ENCODE measurements at places on chromosomes 7 and 10.

GRCh38 chr7:50980411-50980810 lies 197.7 kb upstream of the GRB10 start:
- DNase-seq = no peak
- H3K27me3 ChIP-seq = peaks cover 2% of the 10 kb centered on the region
- no peak overlapping the region for H3K27ac ChIP-seq
- H3K4me3 ChIP-seq = no peak overlapping the region
- H3K4me1 ChIP-seq = no peaks in the 10 kb centered on the region
- no peaks in the 10 kb centered on the region for H3K36me3 ChIP-seq

- peak overlapping the region; percentile 64 for H3K4me3 ChIP-seq
- H3K27me3 ChIP-seq = no peaks in the 10 kb centered on the region
- no peak for DNase-seq
- peaks cover 39% of the 10 kb centered on the region for H3K36me3 ChIP-seq
- peaks cover 28% of the 10 kb centered on the region for H3K4me1 ChIP-seq
These were observed 32.5 kb downstream of the ARID5B start for GRCh38 chr10:61933859-61934555.

DNA sequence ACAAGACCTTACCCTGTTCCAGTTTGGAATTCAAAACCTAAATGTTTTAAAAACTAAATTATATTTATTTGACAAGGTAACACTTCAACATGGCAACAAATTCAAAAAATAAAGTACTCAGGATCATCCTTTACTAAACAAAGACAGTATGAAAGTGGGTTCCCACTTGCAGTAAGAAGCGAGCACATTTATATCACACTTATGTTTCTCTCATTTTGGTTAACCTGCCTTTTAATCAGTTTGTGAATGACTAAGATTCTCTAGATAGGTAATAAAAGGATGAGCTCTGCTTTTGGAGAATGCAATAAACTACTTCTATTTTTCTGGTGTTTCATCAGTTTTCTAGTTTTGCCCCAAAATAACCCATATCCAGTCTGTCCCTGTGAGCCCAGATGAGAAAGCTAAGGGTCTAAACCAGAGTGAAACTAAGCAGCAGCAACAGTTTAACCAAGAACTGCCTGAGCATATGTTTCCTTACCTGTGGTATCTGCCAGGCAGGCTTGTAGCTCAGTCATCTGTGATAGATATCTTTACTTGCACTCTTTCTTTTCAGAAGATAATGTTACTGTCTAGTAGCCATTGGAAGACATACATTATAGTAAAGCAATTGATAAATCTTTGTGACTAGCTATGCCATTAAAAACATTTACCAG lies 64.1 kb downstream of the ABLIM1 start:
- DNase-seq = no peak
- H3K27me3 ChIP-seq = no peaks in the 10 kb centered on the region
- H3K4me3 ChIP-seq = no peak overlapping the region
- H3K27ac ChIP-seq = no peak overlapping the region
- peaks cover 20% of the 10 kb centered on the region for H3K36me3 ChIP-seq
- H3K4me1 ChIP-seq = no peaks in the 10 kb centered on the region

GRCh38 chr10:104735757-104736391 lies 94.8 kb downstream of the SORCS3 start:
- peaks cover 53% of the 10 kb centered on the region for H3K27me3 ChIP-seq
- peaks cover 25% of the 10 kb centered on the region for H3K4me1 ChIP-seq
- H3K36me3 ChIP-seq = no peaks in the 10 kb centered on the region
- H3K27ac ChIP-seq = peak overlapping the region; percentile 5
- no peak for DNase-seq
- peak overlapping the region; percentile 71 for H3K4me3 ChIP-seq

- H3K4me1 ChIP-seq = peaks cover 38% of the 10 kb centered on the region
- peak within 1 kb of the TSS; percentile 89 for H3K4me3 ChIP-seq
- no peak for DNase-seq
- H3K27ac ChIP-seq = peak within 1 kb of the TSS; percentile 90
- peaks cover 29% of the 10 kb centered on the region for H3K27me3 ChIP-seq
These were observed at the start of gene CUX1 for GRCh38 chr7:101817471-101818286. Gene CUX1 (plus strand): TSS chr7:101817626. CDS start chr7:101817640, 14 bp downstream.

GRCh38 chr10:78248651-78249464 lies 215.2 kb downstream of the RPS24 start:
- no peaks in the 10 kb centered on the region for H3K27me3 ChIP-seq
- H3K27ac ChIP-seq = no peak overlapping the region
- H3K4me1 ChIP-seq = peaks cover 13% of the 10 kb centered on the region
- DNase-seq = no peak
- no peak overlapping the region for H3K4me3 ChIP-seq

GRCh38 chr7:75977743-75978142 lies 16.7 kb downstream of the TMEM120A start:
- H3K4me1 ChIP-seq = no peaks in the 10 kb centered on the region
- no peaks in the 10 kb centered on the region for H3K27me3 ChIP-seq
- H3K27ac ChIP-seq = no peak overlapping the region
- no peaks in the 10 kb centered on the region for H3K36me3 ChIP-seq

GRCh38 chr7:28075674-28076358 lies 104.8 kb downstream of the JAZF1 start:
- no peak for DNase-seq
- no peak overlapping the region for H3K27ac ChIP-seq
- no peaks in the 10 kb centered on the region for H3K36me3 ChIP-seq
- no peak overlapping the region for H3K4me3 ChIP-seq
- no peaks in the 10 kb centered on the region for H3K27me3 ChIP-seq

- H3K4me1 ChIP-seq = peaks cover 14% of the 10 kb centered on the region
- peak; percentile 65 for DNase-seq
- H3K4me3 ChIP-seq = no peak overlapping the region
These were observed 312.6 kb downstream of the WDR37 start for GRCh38 chr10:1368842-1369171.

GRCh38 chr10:88565072-88565471 lies 18.0 kb downstream of the RNLS start:
- no peak overlapping the region for H3K4me3 ChIP-seq
- H3K27ac ChIP-seq = no peak overlapping the region
- DNase-seq = no peak
- H3K4me1 ChIP-seq = peaks cover 4% of the 10 kb centered on the region

DNA sequence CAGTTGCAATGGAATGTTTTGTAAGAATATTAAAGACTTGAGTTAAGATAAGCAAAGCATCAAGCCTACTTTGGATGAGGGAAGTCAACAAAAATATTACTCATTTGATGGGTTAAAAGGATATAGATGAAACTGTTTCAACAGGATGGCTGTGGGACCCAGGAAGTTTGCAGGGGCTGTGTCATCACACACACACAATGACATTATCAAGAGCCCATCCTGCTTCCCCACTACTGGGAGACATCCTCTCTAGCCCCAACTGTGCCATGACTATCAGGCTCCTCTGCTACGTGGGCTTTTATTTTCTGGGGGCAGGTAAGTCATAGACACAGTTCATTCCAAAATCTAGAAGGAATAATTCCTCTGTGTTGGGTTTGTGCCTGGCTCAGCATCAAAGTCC lies 78.8 kb upstream of the PRSS1 start:
- H3K4me3 ChIP-seq = no peak overlapping the region
- no peaks in the 10 kb centered on the region for H3K36me3 ChIP-seq
- no peak for DNase-seq
- H3K4me1 ChIP-seq = no peaks in the 10 kb centered on the region

- no peak overlapping the region for H3K27ac ChIP-seq
- H3K4me3 ChIP-seq = no peak overlapping the region
- peaks cover 4% of the 10 kb centered on the region for H3K36me3 ChIP-seq
- H3K4me1 ChIP-seq = peaks cover 6% of the 10 kb centered on the region
- no peak for DNase-seq
These were observed 149.3 kb downstream of the NEBL start for GRCh38 chr10:20747782-20748181.

- H3K27ac ChIP-seq = no peak overlapping the region
- peaks cover 16% of the 10 kb centered on the region for H3K4me1 ChIP-seq
- no peak for DNase-seq
- H3K4me3 ChIP-seq = no peak overlapping the region
These were observed 1086.9 kb downstream of the NRG3 start for GRCh38 chr10:82961864-82962263.

GRCh38 chr10:63027531-63027930 lies 105.6 kb upstream of the NRBF2 start:
- H3K36me3 ChIP-seq = no peaks in the 10 kb centered on the region
- H3K27me3 ChIP-seq = peaks cover 4% of the 10 kb centered on the region
- no peak overlapping the region for H3K4me3 ChIP-seq
- DNase-seq = no peak
- no peaks in the 10 kb centered on the region for H3K4me1 ChIP-seq

DNA sequence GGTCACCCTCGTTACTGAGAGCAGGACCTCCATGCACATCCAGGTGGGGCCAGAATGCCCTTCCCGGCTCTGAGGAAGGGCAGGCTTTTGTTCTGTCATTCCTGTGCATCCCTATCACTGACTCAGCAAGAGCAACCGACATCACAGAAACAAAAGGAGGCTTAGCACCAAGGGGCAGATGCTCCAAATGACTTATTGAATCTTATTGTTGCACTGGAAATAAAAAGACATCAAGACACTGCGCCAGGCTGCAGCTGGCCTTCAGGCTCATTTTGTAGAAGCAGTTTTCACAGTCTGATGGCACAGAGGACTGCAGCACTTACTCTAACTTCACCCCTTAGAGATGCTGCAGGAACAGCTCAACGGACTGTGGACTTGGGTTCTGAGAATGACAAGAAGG lies 126.4 kb downstream of the PAXIP1 start:
- no peaks in the 10 kb centered on the region for H3K36me3 ChIP-seq
- H3K4me1 ChIP-seq = no peaks in the 10 kb centered on the region
- H3K4me3 ChIP-seq = no peak overlapping the region
- no peak for DNase-seq

- H3K27ac ChIP-seq = no peak overlapping the region
- H3K27me3 ChIP-seq = no peaks in the 10 kb centered on the region
- H3K36me3 ChIP-seq = peaks cover 30% of the 10 kb centered on the region
- peaks cover 59% of the 10 kb centered on the region for H3K4me1 ChIP-seq
- no peak for DNase-seq
These were observed 36.8 kb downstream of the CTBP2 start for GRCh38 chr10:125123476-125124114.

DNA sequence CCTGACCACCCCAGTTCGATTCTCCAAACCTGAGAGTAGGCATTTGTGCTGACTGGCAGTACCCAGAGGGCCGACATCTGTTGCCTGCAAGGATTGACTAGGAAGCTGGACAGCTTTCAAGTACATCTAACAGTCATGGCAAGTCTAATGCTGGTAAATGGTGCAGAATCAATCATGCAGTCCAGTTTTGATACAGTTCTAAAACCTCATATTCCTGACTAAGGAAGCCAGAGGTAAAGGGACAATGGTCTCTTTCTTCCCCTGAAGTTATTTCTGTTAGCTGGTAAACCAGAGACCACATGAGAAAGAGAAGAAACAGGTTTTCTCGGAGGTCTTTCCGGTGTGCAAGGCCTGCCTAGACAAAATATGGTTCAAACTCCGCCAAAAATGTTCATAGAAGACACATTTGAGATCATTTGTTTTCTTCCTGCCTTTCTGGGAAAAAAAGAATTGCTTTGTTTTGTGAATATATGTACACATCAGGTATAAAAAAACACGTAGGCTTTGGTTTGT lies 97.1 kb downstream of the WDR37 start:
- no peak overlapping the region for H3K27ac ChIP-seq
- H3K4me1 ChIP-seq = peaks cover 10% of the 10 kb centered on the region
- no peak for DNase-seq
- peaks cover 20% of the 10 kb centered on the region for H3K27me3 ChIP-seq

- H3K36me3 ChIP-seq = peaks cover 13% of the 10 kb centered on the region
- peaks cover 12% of the 10 kb centered on the region for H3K4me1 ChIP-seq
- H3K27ac ChIP-seq = no peak overlapping the region
- DNase-seq = no peak
- H3K27me3 ChIP-seq = peaks cover 6% of the 10 kb centered on the region
These were observed 256.5 kb downstream of the FRMD4A start for GRCh38 chr10:14074062-14074884.

DNA sequence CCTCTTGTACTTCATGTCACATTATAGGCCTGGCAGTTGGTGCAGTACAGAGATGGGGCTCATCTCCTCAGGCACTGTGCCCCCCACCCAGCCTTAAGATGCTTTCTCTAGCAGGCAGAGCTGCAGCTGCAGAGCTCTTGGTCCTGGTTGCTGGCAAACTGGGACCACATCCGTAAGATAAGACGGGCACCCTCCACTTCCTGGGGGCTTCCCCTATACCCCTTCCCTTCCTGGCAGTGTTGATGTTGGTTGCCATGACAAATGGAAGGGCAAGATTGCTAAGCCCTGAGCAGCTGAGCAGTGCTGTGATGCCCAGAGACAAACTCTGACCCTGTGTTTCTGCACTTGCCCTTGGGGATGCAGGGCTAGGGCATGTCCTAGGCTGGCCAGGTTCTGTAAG lies 103.4 kb upstream of the ANLN start:
- H3K27me3 ChIP-seq = peaks cover 3% of the 10 kb centered on the region
- peak overlapping the region; percentile 62 for H3K27ac ChIP-seq
- peaks cover 38% of the 10 kb centered on the region for H3K4me1 ChIP-seq

DNA sequence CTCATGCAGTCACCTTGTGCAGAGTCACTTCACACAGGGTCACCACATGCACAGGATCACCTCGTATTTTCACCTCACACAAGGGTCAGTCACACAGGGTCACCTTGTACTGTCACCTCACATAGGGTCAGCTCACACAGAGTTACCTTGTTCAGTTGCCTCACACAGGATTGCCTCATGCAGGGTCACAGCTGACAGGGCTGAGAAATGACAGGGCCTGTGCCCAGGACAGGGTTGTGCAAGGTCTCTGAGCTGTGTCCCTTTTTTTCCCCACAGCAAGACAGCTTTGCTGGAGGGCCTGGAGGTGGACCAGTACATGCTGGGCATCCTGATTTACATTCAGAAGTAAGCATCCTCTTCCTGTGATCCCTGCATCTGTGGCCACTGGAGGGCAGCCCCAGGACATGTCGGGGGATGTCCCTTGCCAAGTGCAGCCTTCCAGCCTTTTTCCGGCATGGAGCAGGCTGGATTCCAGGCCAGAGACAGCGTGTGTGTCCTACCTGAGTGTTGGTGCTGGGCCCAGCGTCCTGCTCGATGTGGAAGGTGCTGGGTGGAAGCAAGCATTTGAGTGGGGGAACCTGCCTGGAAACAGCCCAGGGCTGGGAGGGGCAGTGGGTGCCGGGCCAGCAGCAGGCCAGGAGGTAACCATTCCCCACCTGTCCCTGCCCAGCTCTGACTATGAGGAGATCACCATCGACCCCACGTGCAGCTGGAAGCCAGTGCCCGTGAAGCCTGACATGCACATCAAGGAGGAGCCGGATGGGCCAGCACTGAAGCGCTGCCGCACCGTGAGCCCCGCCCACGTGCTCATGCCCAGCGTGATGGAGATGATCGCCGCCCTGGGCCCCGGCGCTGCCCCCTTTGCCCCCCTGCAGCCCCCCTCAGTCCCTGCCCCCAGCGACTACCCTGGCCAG lies 16.3 kb downstream of the ZMIZ2 start:
- H3K27me3 ChIP-seq = no peaks in the 10 kb centered on the region
- no peak overlapping the region for H3K27ac ChIP-seq
- H3K36me3 ChIP-seq = peaks cover 17% of the 10 kb centered on the region
- H3K4me1 ChIP-seq = peaks cover 19% of the 10 kb centered on the region

DNA sequence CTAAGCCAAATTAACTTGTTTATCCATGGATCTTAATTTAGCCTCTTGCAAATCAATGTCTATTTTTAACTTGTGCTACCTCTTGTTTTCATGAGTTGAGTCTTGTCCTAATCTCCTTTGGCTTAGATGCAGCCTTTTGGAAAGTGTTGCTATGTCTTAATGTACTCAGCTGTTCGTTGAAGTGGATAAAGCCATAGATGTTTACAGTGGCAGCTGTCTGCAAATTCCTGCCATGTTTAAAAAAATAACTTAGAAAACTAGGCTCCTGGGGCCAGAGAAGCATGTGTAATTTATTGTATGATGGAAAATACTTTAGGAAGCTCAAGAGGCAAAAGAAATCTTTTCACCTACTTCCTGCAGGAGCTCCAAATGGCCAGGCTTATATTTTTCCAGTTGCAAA lies 253.1 kb upstream of the RHOBTB1 start:
- no peaks in the 10 kb centered on the region for H3K36me3 ChIP-seq
- no peaks in the 10 kb centered on the region for H3K27me3 ChIP-seq
- no peak overlapping the region for H3K27ac ChIP-seq
- no peak for DNase-seq
- no peaks in the 10 kb centered on the region for H3K4me1 ChIP-seq
- H3K4me3 ChIP-seq = no peak overlapping the region

Measured in type B pancreatic cell (in vitro differentiated cells).